ENCODE measurements at places on chromosomes 4 and X. TPM values are rescaled to one million over a fixed set of nuclear protein-coding genes. Genes with fewer than 3 reads are reported as not detected.

- no peak overlapping the region for H3K4me3 ChIP-seq
- no peaks in the 10 kb centered on the region for H3K4me1 ChIP-seq
- no peak for DNase-seq
- no peaks in the 10 kb centered on the region for H3K27me3 ChIP-seq
- no peak overlapping the region for H3K27ac ChIP-seq
Measured at GRCh38 chr4:58063404-58064160, 953.4 kb upstream of the IGFBP7 start.

DNA sequence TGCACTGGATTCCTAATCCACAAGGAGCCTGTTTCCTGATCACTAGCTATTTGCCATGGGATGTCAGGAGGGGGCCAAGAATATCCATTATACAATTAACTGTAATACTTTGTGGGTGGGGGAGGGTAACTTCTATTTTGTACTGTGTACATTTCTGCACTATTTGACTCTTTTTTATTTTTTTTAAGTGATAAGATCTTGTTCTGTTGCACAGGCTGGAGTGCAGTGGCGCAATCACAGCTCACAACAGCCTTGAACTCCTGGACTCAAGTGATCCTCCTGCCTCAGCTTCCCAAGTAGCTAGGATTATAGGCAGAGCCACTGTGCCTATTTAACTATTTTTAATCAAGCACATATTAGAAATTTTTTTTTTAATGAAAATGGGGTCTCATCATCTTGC is 134.1 kb downstream of the ELOVL6 start:
- H3K27me3 ChIP-seq = no peaks in the 10 kb centered on the region
- no peaks in the 10 kb centered on the region for H3K36me3 ChIP-seq
- peaks cover 19% of the 10 kb centered on the region for H3K4me1 ChIP-seq
- no peak overlapping the region for H3K4me3 ChIP-seq

- H3K27ac ChIP-seq = no peak overlapping the region
- no peak overlapping the region for H3K4me3 ChIP-seq
- no peaks in the 10 kb centered on the region for H3K4me1 ChIP-seq
- no peaks in the 10 kb centered on the region for H3K36me3 ChIP-seq
- H3K27me3 ChIP-seq = no peaks in the 10 kb centered on the region
Measured at GRCh38 chr4:109276482-109277095, 25.9 kb downstream of the COL25A1 start.

NALF2 gene
- not detected for total RNA-seq

XK gene
- not detected for total RNA-seq
